Mucosa of gallbladder (tissue), 1 donor: ENCODE measurements at places on chromosomes 13 and 19.
A peak's percentile ranks its signal among the peaks of the same experiment; 100 is the strongest.

GRCh38 chr13:71079638-71080037 is 787.4 kb downstream of the DACH1 start:
- no peak for DNase-seq

- peak; percentile 12 for DNase-seq
Observed at GRCh38 chr19:28234637-28235036, 978.3 kb downstream of the UQCRFS1 start.

DNA sequence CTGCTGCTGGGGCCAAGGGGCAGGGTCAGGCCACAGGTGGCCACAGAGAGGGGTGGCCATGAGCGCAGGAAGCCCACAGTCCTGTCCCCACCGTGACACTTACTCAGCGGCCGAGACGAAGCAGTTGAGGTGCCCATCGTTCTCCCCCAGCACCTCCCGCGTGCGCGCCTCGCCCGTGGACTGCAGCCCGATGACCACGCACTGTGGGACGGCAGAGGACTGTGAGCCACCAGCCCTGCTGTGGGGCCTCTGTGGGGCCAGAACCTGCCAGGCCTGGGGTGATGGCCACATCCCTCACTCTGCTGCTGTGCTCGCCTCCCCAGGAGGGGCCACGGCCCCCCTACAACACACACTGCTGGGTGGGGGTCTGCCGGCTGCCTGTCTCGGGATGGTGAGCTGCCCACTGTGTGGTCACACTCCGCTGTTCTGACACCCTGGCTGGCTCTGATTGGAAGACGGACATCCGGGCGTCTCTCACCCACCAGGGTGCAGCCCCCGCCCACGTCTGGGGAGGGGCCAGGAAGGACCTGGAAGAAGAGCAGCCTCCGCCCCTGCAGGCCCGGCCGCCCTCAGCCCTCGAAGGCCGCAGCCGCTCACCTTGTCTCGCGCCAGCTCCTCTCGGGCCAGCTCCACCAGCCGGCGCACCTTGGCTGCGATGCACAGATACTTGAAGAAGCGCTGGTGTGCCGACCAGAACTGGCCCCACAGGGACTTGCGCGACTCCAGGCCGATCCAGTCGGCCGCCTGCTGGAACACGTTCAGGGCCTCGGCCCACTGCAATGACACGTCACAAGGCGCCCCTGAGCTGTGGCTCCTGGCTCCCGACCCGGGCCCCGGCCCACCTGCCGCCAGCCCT is 13.2 kb downstream of the GPX4 start:
- no peak for DNase-seq

DNA sequence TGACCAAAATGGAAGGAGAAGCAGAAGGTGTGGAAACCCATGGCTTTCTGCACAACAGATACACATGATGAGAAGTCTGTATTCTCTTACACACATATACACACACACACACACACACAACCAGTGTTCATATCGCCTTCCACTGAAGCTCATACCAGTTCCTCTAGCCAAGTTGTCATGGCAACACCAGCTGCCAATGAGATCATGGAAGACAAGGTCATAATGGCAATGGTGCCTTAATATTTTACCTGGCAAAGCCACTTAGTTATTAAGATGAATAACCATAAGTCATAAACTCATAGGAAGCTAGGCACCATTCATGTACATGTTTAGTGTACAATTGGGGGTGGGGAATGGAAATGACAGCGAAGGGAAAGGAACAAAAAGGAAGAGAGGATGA is 2.6 kb upstream of the DHRS12 start:
- DNase-seq, result no peak

DNA sequence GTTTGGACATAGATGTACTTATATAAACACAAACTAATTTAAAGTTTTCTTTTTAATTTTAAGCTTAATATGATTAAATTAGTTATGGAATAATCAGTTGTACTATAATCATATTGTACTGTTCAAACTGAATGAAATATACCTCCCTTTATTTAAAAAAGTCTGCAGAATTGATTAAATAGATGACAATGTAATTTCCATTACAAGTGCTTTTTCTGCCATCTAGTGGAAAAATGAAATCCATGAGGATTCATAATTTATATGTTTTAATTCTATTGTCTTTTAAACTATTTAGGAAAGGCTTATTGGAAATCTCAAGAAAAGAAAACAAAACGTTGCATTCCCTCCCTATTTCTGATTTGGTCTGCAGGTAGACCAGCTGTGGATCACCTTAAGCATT is 30.9 kb downstream of the MZT1 start:
- DNase-seq, result no peak

DNA sequence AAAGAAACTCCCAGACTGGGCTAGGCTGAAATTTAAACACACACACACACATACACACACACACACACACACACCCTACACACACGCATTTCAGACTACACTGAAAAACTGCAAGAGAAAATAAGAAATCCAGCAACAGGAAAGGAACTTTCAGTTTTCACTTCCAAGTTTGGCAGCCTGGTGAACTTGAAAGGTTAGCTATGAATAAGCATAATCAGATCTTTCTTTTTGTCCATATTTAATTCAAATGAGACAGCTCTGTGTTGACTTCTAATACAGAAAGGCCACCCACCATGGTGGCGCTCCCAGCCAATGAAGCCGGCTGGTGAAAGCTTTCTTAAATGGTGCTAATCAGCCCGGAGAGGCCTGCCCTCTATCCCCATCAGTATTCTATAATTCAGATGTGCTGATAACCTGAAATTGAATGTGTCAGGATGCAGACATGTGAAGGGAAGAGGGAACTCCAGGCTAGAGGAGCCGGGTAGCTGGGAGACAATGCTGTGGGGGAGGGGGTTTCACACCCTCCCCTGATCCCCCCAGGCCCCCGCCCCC is 108.3 kb upstream of the ZNF536 start:
- no peak for DNase-seq

DNA sequence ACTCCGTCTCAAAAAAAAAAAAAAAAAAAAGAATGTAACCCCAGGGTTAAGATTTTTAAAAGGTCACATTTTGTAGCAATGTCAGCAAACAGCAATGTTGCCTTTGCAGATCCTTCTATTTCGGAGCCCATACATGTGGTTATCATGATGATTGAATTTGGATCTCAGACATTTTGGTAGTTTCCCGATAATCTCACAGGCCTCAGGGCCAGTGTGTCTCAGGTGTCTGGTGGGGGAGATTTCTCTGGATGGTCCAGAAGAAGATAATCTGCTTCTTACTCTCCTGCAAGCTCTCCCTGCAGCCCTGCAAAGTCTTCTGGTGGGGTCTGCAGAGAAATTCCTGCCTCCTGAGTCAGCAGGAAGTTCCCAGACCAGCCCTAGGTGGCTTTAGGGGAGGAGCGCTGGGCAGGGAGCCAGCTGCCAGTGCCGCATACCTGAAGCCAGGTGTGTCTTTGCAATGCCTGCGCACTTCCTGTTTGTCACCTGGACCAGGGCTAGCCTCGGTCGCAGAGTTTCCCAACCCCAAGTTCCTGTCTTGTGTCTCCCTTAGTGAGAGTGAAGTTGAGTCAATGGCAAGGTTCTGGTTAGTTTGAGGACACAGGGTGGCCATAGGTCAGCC is 1.4 kb downstream of the SH2D3A start:
- peak; percentile 93 for DNase-seq

DNA sequence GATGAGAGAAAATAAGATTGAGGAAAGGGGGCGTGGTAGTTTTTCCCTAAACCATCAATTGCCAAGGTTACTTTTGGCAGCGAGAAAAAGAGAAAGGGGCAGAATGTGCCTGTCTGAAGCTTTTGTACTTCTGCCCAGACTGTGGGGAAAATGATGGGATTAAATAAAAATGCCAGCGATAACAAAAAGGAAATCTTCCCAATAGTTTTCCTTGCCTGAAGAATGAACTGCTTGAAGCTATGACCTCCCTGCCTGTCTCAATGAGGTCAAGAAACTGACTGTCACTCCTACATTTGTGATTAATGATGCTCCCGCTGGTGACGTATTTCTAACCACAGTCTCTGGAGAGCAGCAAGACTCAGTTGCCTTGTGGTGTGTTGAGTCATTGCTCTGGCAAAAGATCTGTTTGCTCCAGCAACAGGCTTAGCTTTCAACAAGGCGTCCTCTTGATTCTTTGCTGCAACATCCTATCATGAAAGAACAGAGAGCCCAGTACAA is 1051.5 kb downstream of the DIAPH3 start:
- peak; percentile 60 for DNase-seq

GRCh38 chr19:56683116-56683515 is 11.6 kb upstream of the ZNF835 start:
- no peak for DNase-seq

GRCh38 chr19:39296055-39296645 is at the start of gene IFNL1:
Gene IFNL1, plus strand, starts transcription at chr19:39296407. Its CDS starts 15 bp downstream, at chr19:39296422.
- no peak for DNase-seq

- no peak for DNase-seq
Observed at GRCh38 chr19:7678971-7679751, 1.5 kb upstream of the TRAPPC5 start.

- DNase-seq, result no peak
Observed at GRCh38 chr13:110916301-110917142, 1.7 kb upstream of the ANKRD10 start.

DNA sequence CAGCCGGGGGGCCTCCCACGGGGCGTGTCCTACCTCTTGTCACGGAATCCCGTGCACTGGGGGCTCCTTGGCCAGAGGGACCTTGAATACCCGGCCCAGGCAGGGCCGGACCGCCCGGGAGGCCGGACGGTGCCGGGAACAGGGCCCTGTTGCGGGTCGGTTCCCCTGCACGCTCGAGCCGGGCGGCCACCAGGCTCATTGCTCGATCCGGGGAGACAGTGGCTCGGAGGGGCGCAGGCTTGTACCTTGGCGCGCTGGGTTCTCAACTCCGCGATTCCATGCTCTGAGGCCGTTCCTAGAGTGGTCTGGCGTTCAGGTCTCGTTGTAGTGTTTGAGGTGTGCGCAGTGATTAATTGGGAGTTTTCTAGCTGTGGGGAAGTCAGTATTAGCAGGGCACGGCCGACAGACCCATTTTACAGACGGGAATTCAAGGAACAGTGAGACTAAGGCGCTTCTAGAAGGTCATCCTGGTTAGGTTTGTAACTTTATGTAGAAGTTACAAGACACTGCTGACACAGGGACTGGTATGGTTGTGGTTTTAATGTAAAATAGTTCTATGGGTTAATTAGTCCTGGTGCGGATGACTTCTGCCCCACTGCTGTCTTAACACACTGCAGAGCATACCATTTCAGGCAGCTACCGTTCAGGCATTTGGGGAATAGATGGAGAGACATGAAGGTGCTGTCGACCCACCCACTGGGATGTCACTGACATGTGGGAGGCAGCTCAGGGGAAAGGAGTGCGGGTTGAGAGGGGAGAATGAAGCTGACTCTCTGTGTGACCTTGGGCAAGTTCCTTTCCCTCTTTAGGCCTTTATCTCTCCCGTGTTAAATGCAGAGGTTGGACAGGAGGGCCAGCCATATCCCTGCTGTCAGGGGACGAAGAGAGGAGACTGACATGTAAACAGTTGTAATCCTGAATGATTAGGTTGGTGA is 592 bp downstream of the CLPTM1 start:
- DNase-seq, result no peak

DNA sequence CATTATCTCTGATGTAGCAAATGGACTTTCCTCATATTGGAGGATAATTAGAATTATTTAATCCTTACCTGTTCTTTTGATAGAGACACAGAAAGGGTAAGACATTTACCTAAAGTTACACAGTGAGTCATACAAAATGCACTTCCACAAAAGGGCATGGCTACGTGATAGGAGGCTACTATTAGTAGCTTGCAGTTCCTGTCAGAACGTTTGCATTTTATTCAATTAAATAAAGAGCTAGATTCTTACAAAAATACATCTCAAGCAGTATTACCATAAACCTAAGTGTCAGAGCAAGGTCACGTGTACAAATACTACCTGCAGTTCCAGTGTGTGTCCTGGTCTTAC is 120.6 kb downstream of the ESD start:
- DNase-seq, result no peak

DNA sequence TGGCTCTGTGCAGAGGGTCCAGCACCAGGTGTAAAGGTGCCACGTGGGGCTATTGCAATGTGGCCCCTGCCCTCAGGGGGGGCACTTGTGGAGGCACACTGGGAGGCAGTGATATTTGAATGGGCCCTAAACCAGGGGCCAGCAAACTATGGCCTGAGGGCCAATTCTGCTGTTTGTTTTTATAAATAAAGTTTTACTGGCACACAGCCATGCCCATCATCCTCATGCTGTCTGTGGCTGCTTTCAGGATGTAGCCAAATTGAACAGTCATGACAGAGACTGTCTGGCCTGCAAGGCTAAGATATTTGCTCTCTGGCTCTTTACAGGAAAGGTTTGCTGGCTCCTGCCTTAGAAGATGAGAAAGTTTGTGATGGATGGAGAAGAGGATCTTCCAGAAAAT is 33.9 kb upstream of the RANBP3 start:
- no peak for DNase-seq

DNA sequence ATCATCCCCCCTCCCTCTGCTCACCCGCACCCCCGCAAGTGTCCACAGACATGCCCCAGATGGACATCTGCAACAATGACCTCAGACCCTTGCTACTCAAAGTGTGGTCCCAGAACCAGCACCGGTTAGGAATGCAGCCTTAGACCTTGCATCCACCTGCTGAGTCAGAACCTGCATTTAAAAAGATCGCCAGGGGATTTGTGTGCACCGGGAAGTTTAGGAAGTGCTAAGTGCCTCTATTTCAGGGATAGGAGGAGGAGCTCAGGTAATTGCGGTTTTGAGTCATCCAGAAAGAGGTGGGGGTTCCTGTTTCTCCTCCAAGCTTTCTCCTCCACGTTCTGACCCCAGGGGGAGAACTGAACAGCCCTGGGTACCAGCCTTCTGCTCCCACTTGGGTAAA is 46.2 kb downstream of the CACNA1A start:
- DNase-seq, result no peak

GRCh38 chr13:112325142-112325808 is 50.9 kb upstream of the SPACA7 start:
- DNase-seq, result no peak

GRCh38 chr19:7736148-7736547 is 4.2 kb upstream of the CLEC4G start:
- no peak for DNase-seq

DNA sequence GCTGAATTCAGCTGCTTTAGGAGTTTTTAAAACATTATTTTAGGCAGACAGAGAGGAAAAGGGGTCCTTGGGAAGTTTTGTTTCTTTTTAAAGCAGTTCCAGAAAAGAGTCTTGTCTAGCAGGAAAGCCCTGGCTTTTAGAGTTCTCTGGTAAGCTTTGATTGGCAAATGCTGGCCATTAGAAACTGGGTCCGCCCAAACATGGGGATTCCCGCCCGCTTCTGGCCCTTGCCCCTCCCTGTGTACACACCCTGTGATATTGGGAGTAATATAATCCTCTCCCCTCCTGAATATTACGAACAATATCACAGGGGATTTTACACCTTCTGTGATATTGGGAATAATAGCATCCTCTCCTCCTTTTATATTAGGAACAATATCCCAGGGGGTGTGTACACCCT is 58.9 kb downstream of the ERICH4 start:
- no peak for DNase-seq
